ENCODE measurements at places on chromosomes 13 and 19.

DNA sequence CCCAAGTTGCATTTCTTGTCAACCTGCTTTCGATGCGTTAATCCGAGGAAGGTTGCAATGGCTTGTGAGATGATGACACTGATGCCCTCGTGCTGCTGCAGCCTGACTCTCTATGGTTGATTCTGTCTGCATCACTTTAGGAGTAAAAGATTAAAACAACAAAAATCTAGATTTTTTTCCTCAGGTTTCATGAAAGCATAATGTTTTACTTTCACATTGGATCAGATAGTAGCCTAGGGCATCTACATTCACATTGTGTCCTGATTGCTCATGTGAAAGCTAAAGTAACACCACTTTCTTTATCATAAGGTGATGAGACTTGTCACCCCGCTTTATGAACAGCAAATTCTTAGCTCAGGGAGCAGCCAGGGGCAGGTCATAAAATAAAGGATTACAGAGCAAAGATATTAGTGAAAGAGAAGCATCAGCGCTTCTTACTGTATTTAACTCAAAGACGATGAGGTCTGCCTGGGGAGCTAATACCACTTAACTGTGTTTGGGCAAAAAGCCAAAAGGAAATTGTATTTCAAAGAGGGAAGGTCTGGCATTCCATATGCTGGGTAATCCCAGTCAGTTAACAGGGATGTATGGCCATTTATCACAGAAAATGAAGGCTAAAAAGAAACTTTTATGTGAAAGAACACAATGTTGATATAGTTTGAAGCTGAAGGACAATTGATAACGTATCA, 270.5 kb downstream of the GPC6 start:
- no peak for DNase-seq

- peak; percentile 75 for DNase-seq
Measured at GRCh38 chr13:39612023-39612637, 9.1 kb upstream of the LHFPL6 start.

GRCh38 chr19:51137792-51138425, 4.2 kb upstream of the SIGLEC7 start:
- no peak for DNase-seq

DNA sequence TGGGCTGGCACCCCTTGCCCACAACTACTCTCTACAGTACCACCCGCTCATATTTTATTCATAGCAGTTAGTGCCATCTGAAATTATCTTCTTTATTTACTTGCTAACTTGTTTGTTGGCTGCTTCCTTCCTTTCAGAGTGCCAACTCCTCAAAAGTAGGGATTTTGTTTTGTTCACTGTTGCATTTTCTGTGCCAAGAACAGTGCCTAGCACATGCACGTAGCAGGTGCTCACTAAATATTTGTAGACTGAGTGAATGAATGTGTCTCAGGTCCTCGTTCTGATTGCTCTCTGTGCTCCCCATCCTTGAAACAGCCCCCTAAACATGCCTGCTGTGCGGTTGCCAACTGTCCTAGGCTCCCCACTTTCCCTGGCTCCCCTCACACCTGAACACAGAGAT, 1.5 kb downstream of the GIPC1 start:
- DNase-seq: no peak

DNA sequence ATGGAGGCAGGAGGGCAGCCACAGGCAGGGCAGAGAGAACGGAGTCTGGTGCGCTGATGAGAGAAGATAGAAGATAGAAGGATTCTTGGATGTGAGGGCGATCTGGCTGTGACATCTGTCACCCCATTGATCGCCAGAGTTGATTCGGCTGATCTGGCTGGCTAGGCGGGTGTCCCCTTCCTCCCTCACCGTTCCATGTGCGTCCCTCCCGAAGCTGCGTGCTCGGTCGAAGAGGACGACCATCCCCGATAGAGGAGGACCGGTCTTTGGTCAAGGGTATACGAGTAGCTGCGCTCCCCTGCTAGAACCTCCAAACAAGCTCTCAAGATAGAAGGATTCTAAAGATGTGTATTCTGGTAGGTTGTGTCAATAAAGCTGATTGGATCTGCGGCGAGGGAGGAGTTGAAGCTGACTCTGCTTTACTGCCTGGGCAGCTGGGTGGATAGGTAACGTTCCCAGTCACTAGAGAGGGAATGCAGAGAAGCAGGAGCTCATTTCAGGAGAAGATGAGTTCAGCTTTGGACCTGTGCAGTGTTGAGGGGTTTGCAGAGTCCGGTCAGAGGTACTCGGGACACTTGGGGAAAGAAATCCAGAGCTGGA, 5.1 kb downstream of the UBAC2 start:
- DNase-seq: no peak

DNA sequence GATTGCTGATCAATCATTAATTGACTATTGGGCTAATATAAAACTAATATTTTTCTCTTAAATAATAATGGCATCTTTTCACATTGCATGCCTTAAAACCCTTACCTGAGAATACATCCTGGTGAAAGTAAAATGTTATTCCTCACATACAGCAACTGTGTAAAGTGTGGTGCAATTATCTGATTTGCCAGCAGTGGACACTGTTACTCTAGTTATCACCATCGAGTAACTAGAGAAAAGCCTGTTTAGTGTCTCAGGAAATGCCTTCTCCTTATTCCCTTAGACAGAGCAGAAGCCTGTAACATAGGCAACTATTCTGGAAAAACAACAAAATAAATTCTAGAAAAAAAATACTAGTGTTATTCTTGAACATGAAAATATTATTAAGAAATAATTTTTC, 459.8 kb downstream of the FGF14 start:
- DNase-seq: peak; percentile 11

DNA sequence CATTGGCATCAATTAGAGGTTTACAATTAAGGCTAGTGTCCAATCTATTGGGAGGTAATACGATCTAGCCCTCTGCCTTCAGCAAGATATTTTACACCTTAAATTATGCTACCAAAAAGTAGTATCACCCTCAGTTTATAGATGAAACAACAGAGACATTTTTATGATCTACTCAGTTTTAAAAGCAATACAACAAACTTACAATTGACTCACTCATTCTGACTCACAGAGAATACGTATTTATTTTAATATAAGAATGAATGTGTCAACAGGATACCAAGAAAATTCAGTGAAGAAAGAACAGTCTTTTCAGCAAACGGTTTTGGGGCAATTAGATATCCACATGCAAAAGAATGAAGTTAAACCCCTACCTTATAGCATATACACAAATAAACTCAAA, 32.5 kb upstream of the STARD13 start:
- no peak for DNase-seq

DNA sequence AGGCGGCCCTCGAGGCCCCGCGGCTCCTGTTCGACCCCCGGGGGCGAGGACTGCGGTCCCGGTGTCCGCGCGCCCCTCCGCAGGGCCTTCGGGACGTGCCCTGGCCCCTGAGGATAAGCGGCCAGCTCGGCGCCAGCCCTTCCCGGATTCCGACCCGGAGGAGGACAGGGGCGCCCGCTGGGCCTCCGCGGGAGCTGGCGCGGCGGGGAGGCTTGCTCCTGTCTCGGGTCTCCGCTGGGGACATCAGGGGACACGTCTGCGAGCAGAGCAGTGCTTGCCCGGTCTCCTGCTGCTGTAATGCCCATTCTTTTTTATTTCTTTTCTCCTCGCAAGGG, 829 bp downstream of the B3GLCT start:
- no peak for DNase-seq

GRCh38 chr19:36246006-36246481, 31.1 kb downstream of the ZNF146 start:
- peak; percentile 28 for DNase-seq

- no peak for DNase-seq
Measured at GRCh38 chr19:43675269-43675879, 5.4 kb upstream of the PLAUR start.

GRCh38 chr19:48746738-48747575, at the start of gene IZUMO1:
TSS of gene IZUMO1 (minus strand) at chr19:48746909. CDS start at chr19:48745859, 1,050 bp downstream.
- peak; percentile 88 for DNase-seq

- DNase-seq: no peak
Measured at GRCh38 chr19:41420101-41420880, 6.9 kb downstream of the B3GNT8 start.

DNA sequence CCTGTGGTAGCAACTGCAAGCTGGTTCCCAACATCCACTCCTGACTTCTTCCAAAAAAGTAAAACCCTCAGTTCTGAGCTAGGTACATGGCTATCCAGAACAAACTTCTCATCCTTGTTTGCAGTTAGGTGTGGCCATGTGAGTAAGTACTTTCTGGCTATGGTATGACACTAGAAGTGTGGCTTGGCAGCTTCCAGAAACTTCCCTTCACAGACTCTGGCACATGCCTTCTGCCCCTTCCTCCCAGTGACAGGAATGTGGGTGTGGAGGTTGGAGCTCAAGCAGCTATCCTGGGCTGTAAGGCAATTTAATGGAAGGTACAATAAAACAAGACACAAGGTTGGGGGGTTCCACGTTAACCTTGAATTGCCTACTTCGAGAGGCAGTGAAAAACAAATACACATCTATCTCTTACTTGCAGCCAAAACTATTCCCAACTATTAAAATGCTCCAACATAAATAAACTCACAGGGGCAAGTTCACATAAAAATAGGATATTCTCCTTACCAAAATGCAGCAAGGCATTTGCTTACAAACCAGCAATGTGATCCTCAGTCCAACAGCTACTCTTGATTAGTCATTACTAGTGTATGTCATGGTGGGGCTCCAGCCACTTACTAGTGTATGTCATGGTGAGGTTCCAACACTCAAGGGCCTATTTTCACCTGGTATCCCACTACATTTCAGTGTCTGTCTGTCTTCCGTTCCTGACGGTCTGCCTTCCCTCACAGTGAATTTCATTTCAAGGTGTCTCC, 3.1 kb downstream of the SMG9 start:
- no peak for DNase-seq

DNA sequence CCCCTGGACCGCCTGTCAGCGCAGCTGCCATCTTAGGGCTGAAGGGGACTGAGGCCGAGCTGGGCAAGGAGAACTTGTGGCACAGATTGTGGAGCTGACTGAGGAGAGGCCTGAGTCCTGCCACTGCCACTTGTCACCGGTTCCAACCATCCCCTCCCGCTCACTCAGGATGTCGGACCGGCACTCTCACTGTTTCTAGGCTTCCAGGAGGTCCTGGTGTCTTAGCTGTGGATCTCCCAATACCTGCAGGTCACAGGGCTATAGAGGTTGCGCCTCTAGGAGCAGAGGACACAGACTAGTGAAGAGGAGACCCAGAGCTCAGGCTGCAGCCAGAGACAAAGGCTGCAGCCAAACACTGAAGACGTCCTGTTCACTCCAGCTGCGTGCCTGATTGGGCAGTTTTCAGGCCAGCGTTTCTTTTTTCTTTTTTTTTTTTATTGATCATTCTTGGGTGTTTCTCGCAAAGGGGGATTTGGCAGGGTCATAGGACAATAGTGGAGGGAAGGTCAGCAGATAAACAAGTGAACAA, 15.3 kb upstream of the ZNF486 start:
- no peak for DNase-seq

- no peak for DNase-seq
Measured at GRCh38 chr13:30204564-30204963, 102.8 kb downstream of the KATNAL1 start.

DNA sequence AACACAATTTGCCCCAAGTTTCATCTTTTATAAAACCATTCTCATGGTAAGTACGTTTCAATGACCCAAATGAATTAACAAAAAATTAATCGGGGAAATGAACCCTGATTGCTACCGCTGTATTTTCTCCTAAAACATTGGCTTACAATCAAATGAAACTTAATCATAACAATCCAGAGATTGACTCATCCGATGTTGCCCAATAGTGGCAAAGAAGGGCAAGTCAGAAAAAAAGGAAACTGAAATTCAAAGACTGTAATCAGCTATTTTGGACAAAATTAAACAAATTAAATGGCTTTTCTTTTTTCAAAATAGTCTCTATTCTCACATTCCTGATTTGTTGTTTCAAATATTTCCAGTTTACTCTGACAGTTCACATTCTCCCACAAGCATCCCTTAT, 3.9 kb upstream of the ACOD1 start:
- DNase-seq: no peak

DNA sequence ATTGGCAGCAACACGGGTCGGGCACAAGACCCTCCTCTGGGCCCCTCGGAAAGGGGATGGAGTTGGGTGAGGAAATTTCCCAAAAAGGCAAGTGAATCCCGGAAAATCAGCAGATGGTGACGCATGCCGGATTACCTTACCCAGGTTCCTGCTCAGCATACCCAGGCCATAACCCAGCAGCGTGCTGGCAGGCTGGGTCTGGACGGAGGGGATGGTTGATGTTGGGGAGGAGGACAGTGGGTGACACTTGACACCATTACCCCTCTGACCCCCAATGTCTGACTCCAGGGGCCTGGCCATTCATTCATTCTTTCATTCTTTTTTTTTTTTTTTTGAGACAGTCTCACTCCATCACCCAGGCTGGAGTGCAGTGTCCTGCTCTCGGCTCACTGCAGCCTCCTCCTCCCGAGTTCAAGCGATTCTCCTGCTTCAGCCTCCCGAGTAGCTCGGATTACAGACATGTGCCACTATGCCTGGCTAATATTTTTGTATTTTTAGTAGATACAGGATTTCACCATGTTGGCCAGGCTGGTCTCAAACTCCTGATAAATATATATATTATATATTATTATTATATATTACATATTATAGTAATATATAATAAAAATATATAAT, 799 bp downstream of the PVR start:
- no peak for DNase-seq

GRCh38 chr13:49683489-49683888, 7.8 kb downstream of the EBPL start:
- no peak for DNase-seq

- DNase-seq: no peak
Measured at GRCh38 chr13:110131424-110131823, 175.5 kb downstream of the COL4A1 start.

DNA sequence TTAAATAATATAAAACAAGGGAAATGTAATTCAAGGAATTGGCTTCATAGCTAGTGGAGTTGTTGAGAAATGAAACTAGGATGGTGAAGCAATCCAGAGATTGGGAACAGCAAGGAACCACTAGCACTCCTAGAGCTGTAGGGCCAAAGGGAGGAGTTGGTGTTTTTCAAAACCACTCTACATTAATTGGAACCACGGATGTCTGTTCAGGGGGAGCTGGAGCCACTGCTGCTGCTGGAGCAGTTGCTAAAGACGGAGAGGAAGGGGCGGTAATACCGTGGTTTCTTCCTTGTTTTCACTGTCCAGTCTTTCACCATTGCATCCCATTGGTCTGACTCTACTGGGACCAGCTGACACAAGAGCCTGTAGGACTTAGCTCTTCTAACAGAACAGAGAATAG, 8.5 kb downstream of the DNAJC15 start:
- no peak for DNase-seq

GRCh38 chr13:25276748-25277147, 10.5 kb downstream of the MTMR6 start:
- DNase-seq: no peak

GRCh38 chr13:99467764-99468163, 33.5 kb upstream of the TM9SF2 start:
- DNase-seq: no peak

DNA sequence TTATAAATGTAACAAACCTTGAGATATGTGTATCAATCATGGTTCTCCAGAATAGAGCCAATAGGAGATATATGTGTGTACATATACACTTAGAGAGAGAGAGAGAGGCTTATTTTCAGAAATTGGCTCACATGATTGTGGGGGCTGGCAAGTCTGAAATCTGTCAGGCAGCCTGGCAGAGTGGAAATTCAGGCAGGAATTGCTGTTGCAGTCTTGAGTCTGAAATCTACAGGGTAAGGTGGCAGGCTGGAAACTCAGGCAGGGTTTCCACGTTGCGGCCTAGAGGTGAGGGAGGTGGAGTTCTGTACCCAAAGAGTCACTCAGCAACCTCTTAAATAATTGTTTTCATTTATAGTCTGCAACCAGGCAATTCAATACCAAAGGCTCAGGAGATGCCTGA, 218.4 kb downstream of the B3GLCT start:
- peak; percentile 52 for DNase-seq

Measured in putamen (tissue), 1 donor.